Stimulated activated CD8-positive, alpha-beta memory T cell treated with anti-CD3 and anti-CD28 coated beads, Interleukin-2, amount 100 ng/mL, for 1 hour (primary cell): ENCODE measurements at places on chromosomes 12 and 14.

GRCh38 chr12:943051-943450, 6.4 kb downstream of the RAD52 start:
- no peak for DNase-seq

- no peak for DNase-seq
Observed at GRCh38 chr14:42229976-42230375, 623.3 kb downstream of the LRFN5 start.

- DNase-seq, result no peak
Observed at GRCh38 chr12:115357681-115358080, 673.7 kb upstream of the TBX3 start.

DNA sequence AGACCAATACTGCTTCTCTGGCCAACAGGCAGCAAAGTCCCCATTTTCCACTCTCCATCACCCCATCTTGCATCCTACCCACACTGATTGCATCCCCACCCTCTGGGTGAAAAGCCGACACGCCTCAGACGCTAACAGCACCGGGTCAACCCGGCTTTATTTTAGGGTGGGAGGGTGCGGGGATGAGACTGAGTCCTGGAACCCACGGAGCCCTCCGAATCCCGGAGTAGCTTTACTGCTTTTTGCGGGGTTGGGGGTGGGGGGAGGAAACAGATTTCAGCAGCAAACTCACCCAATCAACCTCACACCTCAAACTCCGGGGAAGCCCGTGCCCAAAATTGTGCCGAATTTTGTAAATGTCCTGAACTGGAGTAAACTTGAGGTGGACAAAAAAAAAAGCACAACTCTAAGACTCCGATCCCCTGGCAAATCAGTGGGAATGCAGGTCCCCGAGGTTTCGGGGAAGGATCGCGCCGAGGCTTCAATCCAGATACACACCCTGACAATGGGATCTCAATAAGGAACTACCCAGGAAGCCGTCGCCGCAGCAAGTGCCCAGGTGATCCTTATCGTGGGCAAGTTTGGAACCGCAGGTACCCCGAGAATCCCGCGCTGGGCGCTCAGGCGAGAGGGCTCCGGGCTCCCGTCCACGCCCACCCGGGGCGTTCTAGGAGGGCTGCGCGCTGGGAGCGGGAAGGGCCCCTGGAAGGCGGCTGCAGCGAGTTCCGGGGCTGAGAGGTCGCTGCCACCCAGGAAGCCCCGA, 1.1 kb downstream of the GCH1 start:
- DNase-seq, result no peak

DNA sequence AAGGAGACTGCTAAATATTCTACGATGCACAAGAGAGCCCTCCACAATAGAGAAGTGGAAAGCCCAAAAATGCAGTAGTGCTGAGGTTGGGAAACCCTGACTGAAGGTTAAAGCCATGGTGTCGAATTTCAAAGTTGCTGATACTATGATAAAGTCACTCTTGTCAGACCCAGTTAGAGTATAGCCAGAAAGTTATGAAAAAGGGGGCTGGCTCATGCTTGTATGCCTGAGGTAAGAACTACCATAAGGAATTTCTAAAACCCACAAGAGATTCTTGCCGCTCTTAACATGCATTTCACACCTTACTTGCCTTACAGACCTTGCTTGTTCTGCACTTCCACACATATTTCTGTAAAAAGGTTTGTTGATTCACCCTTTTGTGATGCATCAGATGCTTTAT, 184.6 kb downstream of the SLC6A15 start:
- no peak for DNase-seq

- DNase-seq, result no peak
Observed at GRCh38 chr14:89397569-89398230, 19.3 kb downstream of the FOXN3 start.

DNA sequence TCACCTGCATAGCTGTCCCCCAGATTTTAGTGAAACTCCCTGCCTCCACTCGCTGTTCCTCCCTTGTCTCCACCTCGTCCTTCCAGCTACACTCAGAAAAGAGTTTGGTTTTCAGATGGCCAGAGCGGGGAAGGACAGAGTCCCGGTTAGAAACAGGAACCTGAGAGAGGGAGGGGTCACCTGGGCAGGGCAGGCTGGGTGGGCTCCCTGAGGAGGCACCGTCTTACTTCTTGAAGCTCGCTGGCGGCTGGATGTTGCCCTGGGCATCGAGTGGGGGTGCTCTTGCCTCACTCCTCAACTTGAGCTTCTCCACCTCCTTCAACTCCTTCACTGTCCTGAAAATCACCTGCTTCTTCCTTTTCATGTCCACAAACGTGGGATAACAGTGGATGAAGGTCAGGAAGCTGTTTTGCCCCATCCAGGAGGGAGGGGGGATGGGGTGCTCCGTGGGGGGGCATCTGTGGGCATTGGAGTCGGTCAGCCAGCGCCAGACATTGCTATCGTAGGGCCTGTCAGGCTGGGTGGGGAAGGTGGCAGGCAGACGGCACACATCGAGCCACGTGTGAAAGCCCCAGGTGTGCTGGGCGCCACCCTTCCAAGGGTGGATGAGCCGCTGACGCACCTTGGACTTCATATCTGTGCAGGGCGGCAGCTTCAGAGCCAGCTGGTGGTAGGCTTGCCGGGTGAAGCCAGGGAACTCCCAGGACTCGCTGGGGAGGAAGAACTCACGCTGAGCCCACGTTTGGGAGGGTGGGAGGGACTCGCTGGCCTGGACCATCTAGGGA, 2.0 kb downstream of the TEX52 start:
- no peak for DNase-seq

GRCh38 chr14:101719045-101719645, 42.4 kb upstream of the PPP2R5C start:
- no peak for DNase-seq

- no peak for DNase-seq
Observed at GRCh38 chr14:49770212-49770817, 2.4 kb downstream of the KLHDC2 start.

- DNase-seq, result no peak
Observed at GRCh38 chr14:75273272-75274049, 5.2 kb upstream of the FOS start.

DNA sequence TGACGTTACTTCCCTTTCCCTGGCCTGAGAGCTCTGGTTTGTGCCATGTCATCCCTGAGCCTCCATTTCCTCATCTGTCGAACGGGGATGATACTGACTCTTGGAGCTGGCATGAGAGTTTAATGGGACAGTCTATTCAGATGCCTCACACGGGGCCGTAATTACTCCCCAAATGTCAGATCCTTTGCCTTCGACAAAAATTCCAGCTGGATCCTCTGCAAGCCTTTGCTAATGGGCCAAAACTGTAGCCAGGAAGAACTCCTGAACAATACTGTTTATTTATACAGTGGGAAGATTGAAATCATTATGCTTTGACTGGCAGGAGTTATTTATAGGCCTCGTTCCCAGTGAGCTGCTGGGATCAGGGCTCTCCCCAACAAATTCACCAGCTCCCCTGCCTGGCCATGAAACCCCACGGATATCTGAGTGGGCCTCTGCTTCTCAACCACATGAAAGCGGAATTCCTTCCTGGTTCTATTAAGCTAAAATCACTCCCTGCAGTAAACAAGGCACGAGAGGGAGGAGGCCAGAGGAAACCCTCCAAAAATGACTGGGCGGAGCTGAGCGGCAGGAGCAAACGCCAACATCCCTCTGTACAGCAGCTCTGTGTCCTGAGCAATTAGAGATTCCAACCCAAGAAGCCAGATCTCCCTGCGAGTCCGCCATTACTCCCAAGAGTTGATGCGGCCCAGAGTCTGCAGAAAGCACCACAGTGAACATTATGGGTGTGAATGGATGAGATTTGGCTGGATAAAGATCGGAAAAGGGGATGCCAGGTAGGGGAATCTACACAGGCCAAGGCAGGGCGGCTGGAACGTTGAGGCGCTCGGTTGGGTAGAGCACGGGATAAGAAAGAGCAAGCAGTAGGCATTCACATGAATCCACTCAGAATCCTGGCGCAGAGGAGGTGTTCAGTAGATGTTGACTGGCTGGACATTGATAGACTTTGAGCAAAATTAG, 326.1 kb downstream of the BCL11B start:
- DNase-seq, result no peak

DNA sequence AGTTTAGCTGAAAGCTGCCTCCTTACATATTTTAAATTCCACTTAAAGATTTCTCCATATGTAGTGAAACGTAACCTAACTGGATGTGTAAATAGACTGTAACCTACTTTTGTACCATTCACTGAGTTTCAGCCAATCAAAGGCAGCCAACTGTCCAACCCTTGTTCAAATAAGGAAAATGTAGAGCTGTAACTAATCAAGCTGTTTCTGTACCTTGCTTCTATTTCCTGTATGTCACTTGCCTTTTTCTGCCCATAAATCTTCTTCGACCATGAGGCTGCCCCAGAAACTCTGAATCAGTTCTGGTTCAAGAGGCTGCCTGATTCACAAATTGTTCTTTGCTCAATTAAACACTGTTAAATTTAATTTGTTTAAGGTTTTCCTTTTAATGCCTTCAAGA, 6.3 kb downstream of the SLC7A8 start:
- DNase-seq, result no peak

DNA sequence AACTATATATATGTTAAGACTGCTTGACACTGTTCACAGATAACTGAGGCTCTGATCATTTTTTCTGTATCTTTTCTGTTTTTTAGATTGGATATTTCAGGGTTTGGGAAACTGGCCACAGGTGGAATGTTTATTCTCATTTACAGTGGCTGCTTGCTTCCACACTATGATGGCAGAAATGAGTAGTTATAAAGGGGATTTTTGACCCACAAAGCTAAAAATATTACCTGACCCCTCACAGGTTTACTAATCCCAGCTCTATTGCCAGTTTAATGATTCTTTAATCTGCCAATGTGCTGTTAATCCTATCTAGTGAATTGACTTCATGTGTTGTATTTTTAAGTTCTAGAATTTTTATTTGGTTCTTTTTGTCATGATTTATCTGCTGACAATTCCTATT, 29.6 kb downstream of the ACADS start:
- no peak for DNase-seq

DNA sequence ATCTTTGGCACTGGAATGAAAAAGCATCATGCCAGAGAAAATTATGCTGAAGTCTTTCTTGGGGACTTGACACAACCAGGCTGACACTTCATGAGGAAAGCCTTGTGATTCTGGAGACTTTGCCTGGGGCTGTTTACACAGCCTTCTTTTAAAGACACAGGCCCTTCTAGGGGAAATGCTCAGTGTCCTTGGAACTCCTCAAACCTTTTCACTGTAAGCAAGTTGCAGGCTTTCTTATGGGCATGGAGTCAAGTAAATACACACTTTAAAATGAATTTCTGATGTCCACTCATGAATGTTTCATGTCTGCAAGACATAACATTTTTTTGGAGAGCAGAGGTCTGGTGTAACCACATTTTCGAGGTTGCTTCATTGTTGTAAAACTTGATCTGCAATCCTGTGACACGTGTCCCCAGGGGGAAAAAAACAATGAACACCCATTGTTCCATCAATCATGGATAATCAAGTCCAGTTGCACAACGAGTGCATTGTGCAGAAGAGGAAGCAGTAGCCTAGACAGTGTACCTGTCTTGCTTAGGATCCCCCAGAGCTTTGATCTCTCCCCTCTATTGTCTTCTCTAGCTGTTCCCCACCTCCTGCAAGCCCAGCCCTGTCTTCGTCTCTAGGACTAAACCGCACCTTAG, 155.1 kb upstream of the PRICKLE1 start:
- DNase-seq, result no peak

GRCh38 chr12:25787701-25788100, 170.8 kb upstream of the RASSF8 start:
- DNase-seq, result no peak

DNA sequence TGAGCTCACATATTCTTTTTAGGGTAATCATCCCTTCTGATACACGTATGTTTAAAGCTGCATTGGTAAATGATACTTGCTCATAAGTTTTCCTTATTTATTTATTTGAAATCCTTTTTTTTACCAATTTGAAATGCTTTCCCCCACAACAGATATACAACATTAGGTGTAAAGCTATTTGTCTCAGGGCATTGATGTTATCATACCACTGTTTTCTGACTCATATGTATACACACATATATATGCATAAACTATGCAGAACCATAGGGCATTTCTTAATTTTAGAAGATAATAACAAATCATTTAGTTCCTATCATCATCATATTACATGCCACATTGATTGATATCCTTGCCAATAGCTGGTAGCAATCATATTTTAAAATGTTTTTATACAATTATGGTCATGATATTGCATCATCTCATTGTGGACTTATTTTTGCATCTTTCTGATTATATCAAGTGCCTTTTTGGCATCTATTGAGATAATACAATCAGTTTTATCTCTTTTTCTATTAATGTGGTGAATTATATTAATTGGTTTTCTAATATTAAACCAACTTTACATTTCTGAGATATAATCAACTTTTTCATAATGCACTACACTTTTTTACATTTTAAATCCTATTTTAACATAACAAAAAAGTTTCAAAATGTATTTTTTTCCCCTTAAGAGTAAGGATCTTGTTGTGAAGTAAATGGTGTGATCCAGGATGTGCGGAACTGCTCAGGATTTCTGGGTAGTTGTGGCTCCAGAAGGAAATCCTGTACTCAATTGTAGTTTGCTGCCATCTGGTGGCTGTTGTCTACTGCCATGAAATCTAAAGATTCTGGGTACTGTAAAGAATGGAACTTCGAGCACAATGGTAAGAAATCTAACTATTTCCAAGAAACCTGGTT, 16.7 kb downstream of the OR9K2 start:
- DNase-seq, result no peak

DNA sequence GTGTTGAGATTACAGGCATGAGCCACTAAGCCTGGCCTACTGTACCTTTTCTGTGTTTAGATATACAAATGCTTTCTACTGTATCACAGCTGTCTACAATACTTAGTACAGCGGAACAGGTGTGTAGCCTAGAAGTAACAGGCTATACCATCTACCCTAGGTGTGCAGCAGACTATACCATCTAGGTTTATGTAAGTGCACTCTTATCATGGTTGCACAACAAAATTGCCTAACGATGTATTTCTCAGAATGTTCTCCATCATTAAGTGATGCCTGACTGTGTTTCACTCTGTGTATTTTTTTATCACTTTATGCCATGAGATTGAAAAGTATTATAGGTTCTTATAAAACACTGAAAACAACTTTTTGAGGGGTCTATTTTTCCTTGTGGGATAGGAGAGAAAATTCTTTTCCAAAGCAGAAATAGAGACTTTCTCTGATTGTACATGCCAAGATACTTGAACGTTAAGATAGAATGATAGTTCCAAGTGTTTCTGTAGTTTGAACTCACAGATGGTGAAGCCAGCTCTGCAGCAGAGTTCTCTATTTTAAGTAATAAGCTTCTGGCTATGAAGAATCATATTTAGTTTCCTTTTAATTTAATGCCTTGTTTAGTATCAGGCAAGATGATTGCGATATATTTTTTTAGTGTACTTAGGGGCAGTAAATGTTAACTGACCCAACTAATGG, 17.0 kb downstream of the TMPRSS12 start:
- no peak for DNase-seq

DNA sequence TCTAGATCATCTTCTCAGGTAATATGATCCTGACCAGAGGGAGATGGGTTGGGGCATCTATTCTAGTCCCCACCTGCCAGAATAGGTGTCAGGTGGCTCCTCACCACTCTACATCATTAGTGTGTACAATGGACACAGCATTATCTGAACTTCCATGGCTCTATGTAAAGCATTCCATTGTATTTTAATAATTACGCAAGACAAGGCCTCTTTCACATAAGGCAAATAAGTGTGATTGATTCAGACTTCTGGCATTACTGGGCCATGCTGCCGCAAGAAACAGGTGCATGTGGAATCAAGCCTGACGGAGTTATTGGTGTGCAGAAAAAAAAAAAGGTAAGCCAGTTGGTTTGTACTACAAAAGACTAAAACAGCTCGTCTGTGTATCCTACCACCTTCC, 3.1 kb upstream of the DDHD1 start:
- DNase-seq, result no peak
